Activated CD4-positive, alpha-beta T cell treated with anti-CD3 and anti-CD28 coated beads, Interleukin-2, amount 50 U/mL, for 24 hours (primary cell): ENCODE measurements at places on chromosomes 11 and 22.

- DNase-seq: no peak
These were observed 84.9 kb downstream of the DDIAS start for GRCh38 chr11:82986446-82986845.

- DNase-seq: no peak
These were observed 145.8 kb upstream of the ARHGAP20 start for GRCh38 chr11:110857892-110858546.

DNA sequence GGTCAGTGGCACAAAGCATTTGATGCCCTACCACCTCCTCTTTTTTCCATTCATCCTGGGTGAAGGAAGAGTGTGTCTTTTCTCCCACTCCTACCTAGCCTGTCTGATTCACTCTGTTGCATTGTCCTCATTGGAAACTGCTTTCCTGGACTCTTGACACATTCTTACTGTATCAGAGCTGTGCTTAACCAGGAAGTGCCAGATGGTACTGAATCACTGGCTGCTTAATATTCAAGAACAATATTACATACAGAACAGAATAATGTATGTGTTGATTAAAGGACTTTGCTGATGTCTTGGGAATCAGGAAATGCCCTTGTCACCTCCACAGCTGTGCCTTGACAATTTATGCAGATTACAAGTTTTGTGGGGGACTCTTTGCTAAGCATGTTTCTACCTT lies 44.4 kb downstream of the SVIP start:
- no peak for DNase-seq

DNA sequence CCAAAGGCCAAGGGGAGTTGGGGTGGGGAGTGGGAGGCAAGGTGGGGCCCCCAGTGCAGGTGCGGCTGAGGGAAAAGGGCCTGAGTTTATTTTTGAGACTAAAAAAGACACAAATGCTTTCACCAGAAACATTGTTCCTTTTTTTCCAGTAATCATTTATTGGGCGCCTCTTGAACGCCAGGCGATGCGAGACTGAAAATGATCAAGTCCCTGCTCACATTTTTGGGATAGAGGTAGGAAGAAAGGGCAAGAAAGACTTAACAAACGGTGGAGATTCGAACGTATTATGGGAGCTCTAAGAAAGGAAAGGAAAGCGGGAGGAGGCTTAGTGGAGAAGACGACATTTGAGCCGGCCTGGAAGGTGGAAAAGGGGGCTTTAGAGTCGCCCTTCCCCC lies 796 bp upstream of the SF3B2 start:
- no peak for DNase-seq

- DNase-seq: no peak
These were observed 16.3 kb upstream of the CTSD start for GRCh38 chr11:1779806-1780699.

DNA sequence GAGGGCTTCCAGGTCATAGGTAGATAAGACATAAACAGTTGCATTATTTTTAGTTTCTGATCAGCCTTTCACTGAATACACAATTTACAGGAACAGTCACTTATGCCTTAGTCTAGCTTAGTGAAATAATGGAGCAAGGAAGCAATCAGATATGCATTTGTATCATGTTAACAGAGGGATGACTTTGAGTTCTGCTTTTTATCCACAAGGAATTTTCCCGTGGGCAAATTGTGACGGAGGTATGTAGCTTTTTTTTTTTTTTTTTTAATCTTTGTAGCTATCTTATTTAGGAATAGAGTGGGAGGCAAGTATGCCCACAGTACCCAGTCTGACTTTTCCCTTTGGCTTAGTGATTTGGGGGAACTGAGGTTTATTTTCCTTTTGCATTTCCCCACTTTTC lies 3.4 kb upstream of the NLRP10 start:
- DNase-seq: no peak

DNA sequence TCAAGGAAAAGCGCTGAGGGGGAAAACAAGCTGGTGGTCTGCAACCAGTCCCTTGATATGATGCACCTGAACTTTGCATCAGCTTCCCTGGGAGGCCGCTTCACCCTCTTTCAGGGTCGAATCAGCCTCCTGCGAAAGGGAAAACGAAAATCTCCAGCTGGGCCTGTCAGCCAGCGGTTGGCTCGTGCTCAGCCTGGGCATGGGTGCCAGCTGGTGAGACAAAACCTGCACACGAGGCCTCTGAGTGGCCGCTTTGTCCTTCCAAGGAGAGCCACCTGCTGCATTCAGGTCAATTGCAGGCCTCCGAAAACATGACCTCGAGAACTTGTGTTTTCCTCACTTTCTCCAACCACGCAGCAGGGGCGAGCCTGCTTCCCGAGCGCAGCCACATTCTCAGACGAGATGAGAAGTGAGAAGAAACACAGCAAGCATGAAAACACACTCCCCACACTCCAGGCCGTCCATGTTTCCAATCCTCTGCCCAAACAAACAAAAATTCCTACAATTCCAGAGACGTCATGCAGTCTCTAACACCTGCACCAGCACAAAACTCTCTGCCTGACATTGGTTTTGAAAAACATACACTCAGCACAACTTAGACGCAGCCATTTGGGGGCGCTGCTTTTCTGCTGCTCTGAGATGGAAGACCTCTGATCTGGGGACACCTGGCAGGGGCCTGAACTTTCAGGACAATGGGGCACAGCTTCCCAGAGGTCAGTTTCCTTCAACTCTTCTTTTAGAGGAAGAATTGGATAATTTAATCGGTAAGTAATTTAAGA lies 77.1 kb downstream of the DHCR7 start:
- no peak for DNase-seq

GRCh38 chr11:72859126-72859525 lies 44.9 kb downstream of the ATG16L2 start:
- no peak for DNase-seq

GRCh38 chr11:45905095-45905494 lies 2.0 kb downstream of the FREY1 start:
- no peak for DNase-seq

DNA sequence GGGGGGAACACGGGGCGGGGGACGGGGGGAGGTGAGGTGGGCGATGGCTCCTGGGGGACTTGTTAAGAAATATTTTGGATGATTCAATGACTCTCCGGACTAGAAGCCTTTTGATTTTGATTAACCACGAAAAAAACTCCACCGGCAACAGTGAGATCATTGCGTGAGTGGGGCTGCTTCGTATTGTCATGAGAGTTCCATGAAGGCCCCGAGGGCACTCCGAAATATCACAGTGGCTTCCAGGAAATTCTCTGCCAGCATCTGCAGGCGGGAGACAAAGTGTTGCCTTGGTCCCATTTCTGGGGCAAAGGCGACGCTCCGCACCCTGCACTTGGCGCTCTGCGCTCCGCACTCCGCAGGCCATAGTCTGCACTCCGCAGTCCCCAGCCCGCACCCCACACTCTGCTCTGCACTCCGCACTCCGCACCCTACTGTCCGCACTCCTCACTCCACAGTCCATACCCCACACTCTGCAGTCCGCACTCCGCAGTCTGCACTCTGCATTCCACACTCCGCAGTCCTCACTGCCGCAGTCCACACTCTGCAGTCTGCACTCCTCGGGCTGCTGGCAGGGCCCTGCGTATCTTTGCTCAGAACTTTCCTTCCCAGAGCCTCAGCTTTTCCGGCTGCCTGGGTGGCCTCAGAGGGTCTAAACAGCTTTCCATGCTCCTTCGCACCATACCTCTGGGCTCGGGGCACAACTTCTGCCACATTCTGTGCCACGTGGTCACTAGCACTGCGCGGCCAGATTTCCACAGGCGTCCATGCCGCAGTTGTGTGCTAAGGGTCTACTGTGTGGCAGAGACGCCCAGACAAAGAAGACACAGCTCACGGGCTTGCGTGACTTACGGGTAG lies 61.1 kb downstream of the LINC01488 start:
- no peak for DNase-seq

GRCh38 chr11:73493956-73494598 lies 103.8 kb downstream of the FAM168A start:
- no peak for DNase-seq

GRCh38 chr11:46540807-46541206 lies 53.0 kb downstream of the AMBRA1 start:
- no peak for DNase-seq

DNA sequence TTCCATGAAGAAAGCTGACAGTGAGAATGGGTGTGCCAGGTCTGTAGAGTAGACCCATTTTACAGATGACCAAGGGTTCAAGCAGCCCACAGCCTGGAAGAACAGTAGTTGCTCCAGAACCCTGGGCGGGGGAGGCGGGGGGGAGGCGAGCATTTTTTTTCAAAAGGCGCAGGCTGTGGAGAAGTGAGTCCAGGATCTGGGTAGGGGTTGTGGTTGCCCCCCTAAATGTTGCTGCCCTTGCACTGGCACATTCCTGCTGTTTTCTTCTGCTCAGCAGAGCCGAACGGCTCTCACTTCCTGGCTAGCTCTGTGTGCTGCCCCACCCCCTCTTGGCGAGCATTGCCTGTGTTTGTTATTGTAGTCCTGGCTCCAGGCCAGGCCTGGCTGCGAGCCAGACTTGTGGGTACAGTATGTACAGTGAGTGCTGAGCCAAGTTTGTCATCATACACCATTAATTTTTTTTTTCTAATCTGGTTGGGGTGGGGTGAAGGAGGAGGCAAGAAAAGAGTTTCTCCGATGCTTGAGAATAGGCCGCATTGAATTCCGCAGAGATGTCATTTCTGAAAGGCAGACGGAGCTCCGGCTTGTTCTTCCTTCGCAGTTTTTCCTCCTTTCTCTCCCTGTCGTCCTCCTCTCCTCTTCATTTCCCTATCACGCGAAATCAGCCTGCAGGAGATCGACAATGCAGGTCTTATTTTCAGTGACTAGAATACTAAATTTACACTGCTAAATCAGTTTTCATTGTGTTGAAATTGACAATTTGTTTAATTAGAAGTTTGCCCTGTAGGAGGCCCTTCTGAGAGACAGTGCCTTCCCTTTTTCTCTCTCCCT lies 100.5 kb downstream of the ZBTB16 start:
- peak; percentile 80 for DNase-seq

DNA sequence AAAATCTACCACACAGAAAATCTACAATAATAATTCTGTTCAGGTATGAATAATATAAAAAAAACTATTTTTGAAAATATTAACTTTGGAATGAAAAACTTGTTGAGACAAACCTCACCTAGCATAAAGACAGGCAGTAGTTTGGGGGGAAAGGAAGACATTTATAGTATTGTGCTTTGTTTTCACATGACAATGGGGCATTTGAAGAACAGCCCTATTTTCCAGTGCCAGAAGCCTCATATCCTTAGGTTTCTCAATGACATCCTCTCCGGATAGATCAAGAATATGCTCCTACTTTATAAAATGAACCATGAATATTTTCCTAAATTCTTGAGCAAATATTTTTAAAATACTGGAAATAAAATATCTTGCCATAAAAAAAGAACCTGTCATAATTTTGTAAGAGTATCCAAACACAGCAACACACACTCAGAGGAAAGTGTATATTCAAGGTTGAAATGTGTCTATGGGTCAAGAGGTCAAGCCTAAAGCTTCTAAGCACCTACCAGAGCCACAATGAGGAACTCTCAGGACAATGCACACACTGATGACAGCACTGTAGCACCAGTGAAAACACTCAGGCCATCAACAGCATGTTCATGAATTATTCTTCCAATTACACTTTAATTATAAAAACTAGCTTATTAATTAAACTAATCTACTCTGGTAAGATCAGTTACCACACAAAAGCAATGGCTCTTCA lies 68.7 kb downstream of the MRTFA start:
- no peak for DNase-seq

DNA sequence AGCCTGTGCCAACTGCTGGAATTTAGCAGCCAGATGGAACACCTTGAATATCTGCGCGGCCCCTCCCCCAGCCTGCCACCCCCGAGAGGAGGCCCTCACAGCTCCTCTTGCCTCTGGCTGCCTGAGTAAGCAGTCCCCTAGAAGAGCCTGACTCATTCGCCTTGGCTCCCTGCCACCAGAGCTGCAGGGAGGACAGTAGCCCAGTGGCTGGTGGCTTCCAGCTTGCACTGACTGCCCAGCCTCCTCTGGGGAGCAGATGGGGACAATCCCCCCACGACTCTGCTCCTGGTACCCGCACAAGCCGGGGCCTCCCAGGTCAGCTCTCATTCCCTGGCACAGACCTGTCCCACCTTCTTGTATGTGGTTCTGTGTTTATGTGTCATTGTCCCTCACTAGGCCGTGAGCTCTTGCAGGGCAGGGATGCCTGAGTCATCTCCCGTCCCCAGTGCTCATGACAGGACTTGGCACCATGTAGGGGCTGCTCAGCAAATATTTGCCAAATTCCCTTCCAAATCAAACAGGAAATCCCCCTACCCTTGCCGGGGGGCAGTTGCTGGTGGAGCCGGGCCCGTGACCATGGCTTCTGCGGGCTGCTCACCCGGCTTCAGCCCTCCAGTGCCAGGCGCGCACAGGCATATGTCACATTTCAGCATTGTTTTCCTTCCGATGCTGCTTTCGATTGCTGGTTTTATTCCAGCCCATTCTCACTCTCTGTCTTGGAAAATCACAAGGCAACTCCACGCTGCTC lies 43.6 kb downstream of the CACNG2 start:
- DNase-seq: peak; percentile 8

DNA sequence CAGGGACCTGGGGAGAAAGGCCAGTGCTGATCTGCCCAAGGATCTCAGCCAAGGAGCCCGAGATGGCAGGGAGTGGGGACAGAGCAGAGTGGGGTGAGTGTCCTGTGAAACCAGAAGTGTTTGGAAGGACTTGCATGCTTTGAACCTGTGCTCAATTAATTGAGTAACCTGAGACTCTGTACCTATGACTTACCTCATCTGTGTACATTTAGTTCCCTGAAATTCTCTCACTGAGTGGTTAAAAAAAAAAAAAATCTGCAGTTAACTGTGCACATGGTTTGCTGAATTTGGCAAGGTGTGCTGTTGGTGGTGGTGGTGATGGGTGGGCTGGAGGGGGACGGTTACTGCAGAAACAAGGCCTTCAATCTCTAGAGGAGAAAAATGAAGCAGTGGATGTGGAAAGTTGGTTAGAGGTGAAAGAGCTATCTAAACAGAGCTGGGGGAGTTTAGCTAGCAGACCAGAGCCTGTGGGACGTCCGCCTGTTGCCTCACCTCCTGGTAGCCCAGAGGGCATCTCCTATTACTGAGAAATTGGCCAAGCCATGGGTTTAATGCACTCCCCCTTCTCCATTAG lies 8.3 kb upstream of the SORL1-AS1 start:
- no peak for DNase-seq

DNA sequence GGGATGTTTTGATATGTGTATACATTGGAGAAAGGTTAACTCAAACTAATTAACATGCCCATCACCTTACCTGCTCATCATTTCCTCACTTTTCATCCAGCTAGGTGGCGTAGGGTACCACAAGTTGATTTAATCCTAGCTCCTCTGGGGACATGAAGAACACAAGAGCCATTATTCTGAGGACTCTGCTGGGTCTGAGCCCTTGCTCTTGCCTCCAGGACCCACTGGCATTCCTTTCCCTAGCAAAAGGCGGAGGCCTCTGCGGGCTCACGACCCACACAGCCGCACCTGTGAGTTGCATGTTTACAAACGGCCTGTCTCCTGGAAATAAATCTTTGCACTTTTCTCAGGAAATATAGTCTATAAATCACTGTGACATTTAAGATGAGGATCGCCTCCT lies 871.9 kb downstream of the TBC1D22A start:
- DNase-seq: no peak

- DNase-seq: no peak
These were observed 30.0 kb upstream of the POU2AF1 start for GRCh38 chr11:111408789-111409727.
